ENCODE measurements at places on chromosomes 3 and 15.

DNA sequence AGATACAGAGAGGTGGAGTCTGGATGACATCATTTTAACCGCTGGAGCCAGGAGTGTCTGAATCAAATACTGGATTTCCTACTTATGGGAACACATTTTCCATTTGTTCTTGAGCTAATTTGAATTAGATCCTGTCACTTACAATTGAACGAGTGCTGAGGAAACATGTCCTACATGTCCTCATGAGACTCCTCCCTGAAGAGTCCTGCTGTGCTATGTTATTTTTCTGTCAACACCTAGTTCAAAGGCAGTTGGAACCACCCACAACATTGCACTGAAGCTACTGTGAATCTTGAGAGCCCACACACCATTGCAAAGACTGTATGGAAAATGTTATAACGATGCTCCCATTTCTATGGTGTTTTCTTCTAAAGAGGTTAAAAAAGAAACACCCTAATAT is 123.5 kb upstream of the CRBN start:
- no peaks in the 10 kb centered on the region for H3K4me1 ChIP-seq
- no peak for DNase-seq
- peaks cover 7% of the 10 kb centered on the region for H3K27me3 ChIP-seq
- H3K36me3 ChIP-seq: peaks cover 2% of the 10 kb centered on the region

GRCh38 chr3:50128001-50128400 is 27.1 kb upstream of the SEMA3F start:
- H3K27me3 ChIP-seq: no peaks in the 10 kb centered on the region
- H3K36me3 ChIP-seq: no peaks in the 10 kb centered on the region
- no peak overlapping the region for H3K27ac ChIP-seq
- DNase-seq: no peak

DNA sequence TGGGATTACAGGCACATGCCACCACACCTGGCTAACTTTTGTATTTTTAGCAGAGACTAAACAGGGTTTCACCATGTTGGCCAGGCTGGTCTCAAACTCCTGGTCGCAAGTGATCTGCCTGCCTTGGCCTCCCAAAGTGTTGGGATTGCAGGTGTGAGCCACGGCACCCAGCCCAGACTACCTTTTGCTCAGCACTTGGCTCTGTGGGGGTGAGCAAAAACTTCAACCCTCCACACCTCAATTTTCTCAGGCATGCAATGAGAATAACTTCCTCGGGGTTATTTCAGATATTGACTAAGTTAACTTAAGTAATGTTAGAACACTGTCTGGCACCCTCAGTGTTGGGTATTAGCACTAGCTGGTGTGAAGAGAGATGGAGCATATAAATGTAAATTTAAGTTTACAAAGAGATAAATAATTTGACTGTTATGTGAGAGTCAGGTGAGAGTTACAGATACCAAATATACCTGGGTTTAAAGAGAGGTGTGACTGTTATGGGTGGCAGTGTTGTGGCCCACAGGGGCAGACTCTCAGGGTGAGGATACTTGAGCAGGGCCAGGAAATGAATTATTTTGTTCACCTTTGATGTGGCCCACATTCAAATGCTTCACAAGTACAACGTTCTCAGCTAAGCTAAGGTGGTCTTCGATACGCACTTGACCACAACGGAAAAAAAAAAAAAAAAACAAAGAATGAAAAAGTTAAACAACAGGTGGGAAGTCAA is 29.0 kb downstream of the CPOX start:
- no peaks in the 10 kb centered on the region for H3K27me3 ChIP-seq
- H3K27ac ChIP-seq: peak overlapping the region; percentile 94
- DNase-seq: peak; percentile 45

DNA sequence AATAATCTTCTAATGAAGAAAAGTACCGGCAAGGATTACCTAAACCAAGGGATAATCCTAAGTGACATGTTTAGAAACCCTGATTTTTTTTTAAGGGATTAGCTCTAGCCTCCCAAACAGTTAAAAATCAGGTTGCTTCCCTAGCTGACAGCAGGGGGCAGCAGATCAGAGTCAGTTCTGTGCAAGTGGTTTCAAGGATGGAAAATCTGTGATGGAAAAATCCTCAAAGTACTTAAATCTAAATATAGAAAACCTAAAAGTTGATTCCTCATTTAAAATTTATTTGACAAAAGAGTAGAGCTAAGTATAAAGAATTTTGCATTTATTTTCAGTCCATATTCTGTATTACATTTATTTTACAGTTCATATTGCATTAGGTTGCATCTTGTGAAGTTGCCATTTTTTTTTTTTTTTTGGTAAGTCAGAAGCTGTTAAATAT is 107.6 kb downstream of the PEX5L start:
- H3K4me1 ChIP-seq: no peaks in the 10 kb centered on the region
- no peaks in the 10 kb centered on the region for H3K36me3 ChIP-seq
- DNase-seq: peak; percentile 21
- H3K27ac ChIP-seq: no peak overlapping the region

GRCh38 chr15:60651101-60651500 is 172.2 kb upstream of the ICE2 start:
- H3K4me1 ChIP-seq: peaks cover 18% of the 10 kb centered on the region
- no peaks in the 10 kb centered on the region for H3K27me3 ChIP-seq
- no peak overlapping the region for H3K4me3 ChIP-seq
- no peaks in the 10 kb centered on the region for H3K36me3 ChIP-seq
- DNase-seq: no peak
- H3K27ac ChIP-seq: peak overlapping the region; percentile 33

GRCh38 chr3:185959609-185960521 is 22.1 kb upstream of the TRA2B start:
- no peak for DNase-seq
- H3K27ac ChIP-seq: peak overlapping the region; percentile 61
- H3K27me3 ChIP-seq: peaks cover 7% of the 10 kb centered on the region
- H3K36me3 ChIP-seq: no peaks in the 10 kb centered on the region

DNA sequence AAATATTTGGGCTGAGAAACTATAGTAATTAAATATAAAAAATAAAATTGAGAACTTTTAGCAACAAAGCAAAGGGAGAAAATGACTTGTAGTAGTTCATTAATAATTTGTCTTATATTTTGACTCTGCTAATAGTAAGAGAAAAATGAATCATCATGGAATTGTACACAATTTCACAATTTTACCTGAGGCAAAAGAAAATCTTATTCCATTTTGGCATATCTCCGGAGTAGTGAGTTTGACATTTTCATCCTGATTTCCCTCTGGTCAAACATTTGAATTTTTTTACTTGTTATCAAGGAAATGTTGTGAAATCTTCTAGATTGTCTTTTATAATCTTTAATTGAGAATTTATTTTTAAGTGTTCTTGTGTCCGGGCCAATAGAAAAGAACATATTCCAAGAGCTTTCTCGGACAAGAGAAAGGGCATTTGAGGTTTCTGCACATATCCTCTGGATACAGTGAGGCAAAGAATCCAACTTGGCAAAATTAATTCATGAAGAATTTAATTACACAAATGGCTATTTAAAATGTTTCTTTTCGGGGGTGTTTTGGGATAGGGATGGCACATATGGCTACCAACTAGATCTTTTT is 89.3 kb upstream of the IGSF10 start:
- peaks cover 3% of the 10 kb centered on the region for H3K27me3 ChIP-seq
- no peaks in the 10 kb centered on the region for H3K36me3 ChIP-seq
- no peak overlapping the region for H3K4me3 ChIP-seq

GRCh38 chr3:42756681-42757213 is 16.3 kb downstream of the CCDC13 start:
- no peak overlapping the region for H3K27ac ChIP-seq
- peaks cover 11% of the 10 kb centered on the region for H3K27me3 ChIP-seq
- H3K4me1 ChIP-seq: peaks cover 1% of the 10 kb centered on the region

Data from naive thymus-derived CD8-positive, alpha-beta T cell (primary cell).